ENCODE measurements at places on chromosomes 7 and 10.

DNA sequence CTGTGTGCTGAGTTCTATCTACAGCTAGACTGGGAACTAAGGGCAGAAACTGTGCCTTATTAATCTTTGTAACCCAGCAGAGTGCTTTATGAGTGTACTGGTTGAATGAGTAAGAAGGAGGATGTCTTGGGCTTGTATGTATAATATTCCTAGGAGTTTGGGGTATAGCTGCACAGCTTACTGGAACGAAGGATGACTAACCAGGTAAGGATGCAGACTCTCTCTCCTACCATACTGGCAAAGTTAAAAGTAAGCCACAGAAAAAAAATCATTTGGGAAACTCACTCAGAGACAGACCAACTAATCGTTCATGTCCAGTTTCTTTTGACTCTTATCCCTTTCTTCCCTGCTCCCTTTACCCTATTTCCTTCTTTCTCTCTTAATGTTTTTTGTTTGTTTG lies 1.4 kb upstream of the DHTKD1 start:
- DNase-seq: no peak

- no peak for DNase-seq
These were observed 686.9 kb downstream of the NXPH1 start for GRCh38 chr7:9120331-9120730.

DNA sequence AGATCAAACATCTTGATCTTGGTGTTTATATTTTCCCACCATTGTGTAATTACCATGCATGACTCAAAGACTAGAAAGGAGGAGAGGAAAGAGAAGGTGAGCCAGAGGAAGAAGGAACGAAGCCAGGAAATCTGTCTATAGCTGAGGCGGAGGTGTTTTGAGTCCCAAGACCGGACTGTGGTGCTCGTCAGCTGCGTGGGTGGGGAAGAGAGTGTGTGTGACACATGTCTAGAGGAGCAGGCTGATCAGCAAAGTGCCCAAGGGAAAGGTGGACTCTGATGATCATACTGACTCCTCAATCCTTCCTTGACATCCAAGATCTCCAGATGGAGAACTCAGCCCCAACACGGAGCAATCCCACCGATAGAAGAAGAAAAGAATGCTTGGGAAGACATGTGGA lies 189.5 kb upstream of the MINDY3 start:
- no peak for DNase-seq

GRCh38 chr10:119947300-119947699 lies 54.8 kb downstream of the SEC23IP start:
- DNase-seq: no peak

DNA sequence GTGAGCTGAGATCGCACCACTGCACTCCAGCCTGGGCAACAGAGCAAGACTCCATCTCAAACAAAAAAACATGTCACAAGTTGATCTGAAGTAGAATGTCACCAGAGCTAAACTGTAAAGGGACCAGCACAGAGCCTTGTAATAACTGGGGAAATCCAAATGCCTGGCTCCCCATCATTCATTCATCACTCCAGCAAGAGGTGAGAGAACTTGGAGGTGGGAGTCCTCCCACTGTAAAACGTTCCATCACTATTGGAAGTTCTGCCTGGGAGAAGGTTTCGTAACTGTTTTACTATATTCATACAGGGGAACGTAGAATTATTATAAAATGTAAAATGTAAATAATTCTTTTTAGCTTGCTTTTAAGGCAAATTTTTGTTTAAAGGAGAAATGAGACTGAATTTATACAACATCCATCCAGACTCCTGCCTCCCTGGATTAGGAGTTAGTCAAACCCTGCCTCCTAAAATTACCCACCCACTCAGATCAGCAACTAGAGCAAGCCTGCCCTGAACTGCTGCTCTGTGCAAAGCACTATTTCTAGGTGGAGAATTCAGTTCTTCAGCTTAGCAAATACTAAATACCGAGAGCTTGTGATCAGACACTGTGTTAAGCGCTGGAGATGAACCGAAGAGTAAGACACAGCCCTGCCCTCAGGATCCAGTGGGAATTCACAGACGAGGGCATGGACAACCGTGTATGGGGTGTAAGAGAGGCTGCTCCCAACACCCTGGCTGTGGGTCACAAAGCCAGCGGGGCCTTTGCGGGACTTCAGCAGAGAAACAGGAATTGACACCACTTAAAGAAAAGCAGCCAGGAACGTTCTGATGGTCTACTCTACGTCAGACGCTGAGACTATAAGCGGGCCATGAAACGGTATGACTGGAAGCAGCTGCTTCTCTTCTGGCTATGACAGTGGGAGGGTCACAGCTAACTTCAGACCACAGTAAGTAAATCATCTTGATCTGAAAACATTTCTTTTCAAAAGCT lies 208.3 kb downstream of the ZMYND11 start:
- DNase-seq: no peak

- no peak for DNase-seq
These were observed 170.1 kb downstream of the ADRA2A start for GRCh38 chr10:111246814-111247452.

- no peak for DNase-seq
These were observed 40.5 kb downstream of the ASB4 start for GRCh38 chr7:95526128-95526738.

- no peak for DNase-seq
These were observed 63.8 kb upstream of the SMNDC1 start for GRCh38 chr10:110368556-110368955.

DNA sequence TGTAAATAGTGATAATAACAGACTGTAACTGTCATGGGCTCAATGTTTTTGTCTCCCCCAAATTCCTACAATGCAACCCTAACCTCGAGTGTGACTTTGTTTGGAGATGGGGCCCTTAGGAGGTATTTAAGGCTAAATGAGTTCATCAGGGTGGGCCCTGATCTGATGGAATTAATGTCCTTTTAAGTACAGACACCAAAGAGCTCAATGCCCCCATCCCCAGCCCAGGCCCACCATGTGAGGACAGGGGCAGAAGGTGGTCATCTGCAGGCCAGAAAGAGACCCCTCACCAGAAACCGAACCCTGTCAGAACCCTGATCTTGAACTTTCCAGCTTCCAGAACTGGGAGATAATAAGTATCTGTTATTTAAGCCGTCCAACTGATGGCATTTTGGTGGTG lies 83.2 kb downstream of the PIP4K2A start:
- no peak for DNase-seq

- no peak for DNase-seq
These were observed 96.3 kb upstream of the TRIM24 start for GRCh38 chr7:138363721-138364120.

DNA sequence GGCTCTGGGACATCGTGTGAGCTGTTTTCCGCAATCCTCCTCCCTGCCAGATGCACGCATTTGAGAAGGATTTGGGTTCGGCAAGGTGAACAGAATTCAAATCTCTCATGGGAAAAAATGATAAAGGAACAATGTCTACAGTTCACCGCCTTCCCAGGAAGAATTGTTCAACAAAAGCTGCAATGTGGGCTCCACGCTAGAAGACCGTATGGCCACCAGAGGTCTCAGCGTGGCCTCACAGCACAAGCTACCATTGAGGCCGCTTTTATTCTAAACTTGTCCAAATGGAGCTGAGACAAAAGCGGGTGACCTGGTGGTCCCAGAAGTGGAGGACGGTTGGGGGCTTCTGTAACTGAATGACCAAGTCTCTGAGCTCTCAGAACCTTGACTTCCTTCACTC lies 733.1 kb downstream of the PARD3 start:
- DNase-seq: no peak

- DNase-seq: no peak
These were observed 133.6 kb upstream of the JCAD start for GRCh38 chr10:30192846-30193608.

DNA sequence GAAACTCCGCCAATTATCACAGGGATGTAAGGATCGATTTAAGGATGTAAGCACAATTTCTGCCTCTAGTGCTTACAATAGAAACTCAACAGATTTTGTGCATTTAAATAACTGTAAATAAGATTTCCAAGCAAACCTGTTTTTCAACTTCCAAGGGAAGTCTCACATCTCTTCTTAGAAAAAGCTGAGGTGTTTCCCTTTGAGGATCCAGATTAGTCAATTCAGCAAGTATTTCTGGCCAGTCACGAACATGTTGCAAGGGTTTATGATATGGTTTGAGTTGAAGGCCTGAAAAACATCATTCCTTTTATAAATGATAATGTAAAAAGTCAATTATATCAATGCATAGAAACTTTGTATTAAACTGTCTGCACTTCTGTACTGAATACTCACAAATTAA lies 23.9 kb downstream of the KRIT1 start:
- DNase-seq: no peak

DNA sequence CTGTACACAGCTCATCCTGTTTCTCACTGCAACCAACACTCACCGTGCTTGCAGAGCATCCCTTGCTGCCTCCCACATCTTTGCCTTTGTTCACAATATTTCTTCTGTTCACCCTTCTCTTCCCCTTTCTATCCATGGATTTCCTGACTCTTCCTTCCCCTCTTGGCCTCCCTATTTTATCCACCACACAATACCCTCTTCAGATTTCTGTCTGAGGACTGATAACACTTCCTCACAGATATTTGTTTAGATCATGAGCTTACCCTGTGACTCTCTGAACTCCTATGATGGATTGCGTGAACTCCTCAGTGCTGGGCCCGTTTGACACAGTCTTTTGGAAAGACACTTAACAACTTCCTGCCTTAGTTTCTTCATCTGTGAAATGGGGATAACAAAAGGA lies 62.8 kb upstream of the GPR158 start:
- DNase-seq: no peak

- DNase-seq: no peak
These were observed 241.6 kb downstream of the NSUN6 start for GRCh38 chr10:18409599-18410397.

Measured in activated CD4-positive, alpha-beta T cell treated with anti-CD3 and anti-CD28 coated beads for 4 hours (primary cell).